ENCODE measurements at places on chromosomes 7 and 10.

- DNase-seq, result no peak
These were observed 89.0 kb upstream of the PHYHIPL start for GRCh38 chr10:59087486-59087885.

DNA sequence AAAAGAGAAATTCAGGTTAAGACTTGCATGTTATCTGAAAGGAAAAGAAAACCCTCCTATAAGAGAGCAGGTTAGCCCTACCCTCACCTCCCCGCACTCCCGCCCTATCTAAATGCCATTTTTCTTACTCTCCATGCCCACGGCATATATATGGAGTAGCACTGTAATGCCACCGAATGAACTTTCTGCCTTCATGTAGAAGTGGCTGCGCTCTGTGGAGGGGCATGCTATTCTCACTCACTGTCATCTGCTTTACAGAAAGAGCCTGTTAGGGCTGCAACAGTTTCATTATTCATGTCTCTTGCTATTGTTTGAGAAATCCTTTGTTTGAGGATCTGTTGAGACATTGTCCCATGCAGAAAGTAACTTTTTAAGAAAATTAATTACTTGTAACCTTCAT, 1190.6 kb downstream of the SORCS1 start:
- no peak for DNase-seq

- no peak for DNase-seq
These were observed 321.2 kb downstream of the FRMD4A start for GRCh38 chr10:14009371-14010100.

DNA sequence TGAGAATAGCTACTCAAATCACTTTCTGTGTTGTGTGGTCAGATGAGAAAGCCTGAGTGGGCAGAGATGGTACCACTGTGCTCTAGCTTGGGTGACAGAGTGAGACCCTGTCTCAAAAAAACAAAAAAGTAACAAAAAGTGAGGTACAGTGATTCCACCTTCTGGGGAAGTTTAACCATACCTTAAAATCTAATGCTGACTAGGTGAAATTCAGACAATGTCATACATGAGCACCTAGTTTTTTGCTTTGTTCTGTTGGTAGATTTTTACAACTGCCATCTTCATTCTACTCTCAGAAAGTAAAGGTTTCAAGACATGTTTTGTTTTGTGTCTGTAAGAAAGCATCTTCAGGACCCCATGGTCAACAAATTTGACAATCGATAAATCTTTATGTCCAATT, 144.2 kb downstream of the ARHGAP21 start:
- DNase-seq, result no peak

- DNase-seq, result no peak
These were observed 2.2 kb upstream of the TMEM196 start for GRCh38 chr7:19775578-19775977.

DNA sequence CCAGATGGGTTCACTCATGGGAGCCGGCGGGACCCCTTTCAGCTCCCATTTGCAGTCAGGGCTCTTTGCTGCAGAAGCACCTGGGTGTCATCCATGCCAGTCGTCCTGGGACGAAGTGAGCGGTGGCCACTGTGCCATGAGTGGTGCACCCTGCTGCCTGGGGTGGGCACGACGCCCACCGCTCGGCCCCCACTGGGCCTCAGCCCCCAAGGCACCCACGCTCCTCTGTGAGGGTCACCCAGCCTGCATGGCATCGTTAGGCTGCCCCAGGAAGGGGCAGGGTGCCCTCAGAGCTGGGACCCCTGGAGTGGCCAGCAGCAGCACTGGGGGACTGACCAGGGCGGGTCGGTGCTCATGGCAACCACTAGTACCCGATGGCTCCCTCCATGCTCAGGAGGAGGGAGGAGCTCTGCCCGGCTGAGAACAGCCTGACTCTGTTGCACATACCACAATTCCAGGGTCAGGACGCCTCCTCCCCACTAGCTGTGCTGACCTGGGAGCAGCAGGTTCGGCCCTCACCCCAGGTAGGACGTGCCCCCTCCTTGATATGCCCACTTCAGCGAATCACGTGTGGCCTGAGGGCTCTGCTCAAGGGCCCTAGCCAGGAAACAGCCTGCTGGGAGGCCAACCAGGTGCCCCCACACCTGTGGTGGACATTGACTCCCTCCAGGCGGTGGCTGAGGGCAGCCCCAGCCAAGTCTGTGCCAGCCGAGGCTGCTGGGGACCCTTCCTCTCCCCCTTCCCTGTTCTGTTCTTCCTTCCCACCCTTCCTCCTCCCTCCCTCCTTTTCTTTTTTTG, 28.5 kb upstream of the CFAP46 start:
- no peak for DNase-seq

DNA sequence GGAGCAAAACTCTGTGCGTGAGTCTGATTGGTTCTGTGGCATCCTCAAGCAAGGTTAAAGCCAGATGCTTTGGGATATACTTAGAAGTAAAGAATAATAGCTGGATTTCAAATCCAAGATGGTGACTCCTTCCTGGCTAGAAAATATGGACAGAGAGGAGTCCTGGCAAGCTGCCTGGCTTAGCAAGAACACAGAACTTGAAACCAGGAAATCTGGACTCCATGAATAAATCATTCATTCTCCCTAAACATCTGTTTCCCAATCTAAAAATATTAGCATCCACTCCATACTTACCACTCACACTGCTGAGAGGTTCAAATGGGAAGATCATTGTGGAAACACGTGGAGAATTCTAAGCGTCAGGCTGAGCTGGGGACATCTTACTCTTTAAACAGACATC, 1074.1 kb upstream of the AUTS2 start:
- no peak for DNase-seq

DNA sequence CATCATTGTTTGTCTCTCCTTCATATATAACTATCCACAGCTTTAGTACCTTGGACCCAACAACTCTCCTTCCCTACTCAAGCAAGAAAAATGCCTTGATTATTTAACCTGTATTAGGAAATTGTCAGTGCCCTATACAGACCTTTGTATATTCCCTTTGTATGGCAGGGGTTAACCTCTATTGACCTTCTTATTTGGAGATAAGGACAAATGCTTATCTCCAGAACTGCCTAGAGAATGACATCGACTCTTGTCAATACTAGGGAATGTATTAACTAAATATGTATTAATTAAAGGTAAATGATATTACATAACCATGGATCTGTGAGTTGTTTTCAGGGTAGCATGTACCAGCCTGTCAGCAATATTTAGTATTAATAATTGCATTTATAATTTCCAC, 10.4 kb upstream of the AKR1D1 start:
- no peak for DNase-seq
